Activated CD4-positive, alpha-beta T cell treated with anti-CD3 and anti-CD28 coated beads for 4 hours (primary cell): ENCODE measurements at places on chromosomes 2 and 18.
A peak's percentile ranks its signal among the peaks of the same experiment; 100 is the strongest.

- no peak for DNase-seq
Measured at GRCh38 chr2:121810959-121811853, 55.8 kb downstream of the TSN start.

- no peak for DNase-seq
Measured at GRCh38 chr2:31802711-31803110, 208.1 kb downstream of the MEMO1 start.

GRCh38 chr2:176502619-176503018, 233.4 kb downstream of the MTX2 start:
- no peak for DNase-seq

DNA sequence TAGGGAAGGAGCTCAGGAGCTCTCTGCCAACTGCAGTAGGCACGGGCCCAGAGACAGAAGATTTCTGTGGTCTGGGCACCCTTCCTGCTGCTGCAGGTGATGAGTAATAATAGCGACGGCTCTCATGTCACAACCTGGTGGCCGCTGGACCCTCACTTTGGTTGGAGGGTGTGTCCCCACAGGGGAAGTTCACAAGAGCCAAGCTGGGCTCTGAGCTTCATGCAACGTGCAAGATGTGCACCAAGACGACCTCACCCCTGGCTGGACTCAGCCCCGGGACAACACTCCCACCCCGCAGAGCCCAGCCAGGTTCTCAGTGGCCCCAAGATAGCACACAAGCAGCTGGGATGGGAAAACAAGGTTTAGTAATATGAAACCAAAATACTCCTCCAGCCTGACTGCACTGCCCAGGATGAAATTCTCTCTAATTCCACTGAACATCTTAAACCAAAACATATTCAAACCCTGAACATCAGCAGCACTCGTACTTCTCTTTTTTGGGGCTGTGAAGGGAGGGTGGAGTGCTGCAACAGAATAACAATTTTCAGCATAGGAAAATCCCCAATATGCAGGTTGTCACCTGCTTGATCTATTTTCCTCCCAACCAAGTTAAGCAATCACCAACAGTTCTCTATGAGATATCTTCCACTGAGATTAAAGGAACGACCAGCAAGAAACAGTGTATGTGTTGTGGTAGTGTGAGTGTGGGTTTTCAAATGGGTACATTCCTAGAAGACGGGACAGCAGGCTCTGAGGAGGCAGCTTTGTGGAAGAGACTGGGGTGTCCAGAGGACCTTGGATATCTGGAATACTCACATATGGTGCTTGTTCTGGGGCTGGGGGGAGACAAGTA, 26.5 kb downstream of the BCL2 start:
- no peak for DNase-seq

GRCh38 chr2:54469484-54470053, 13.4 kb downstream of the SPTBN1 start:
- DNase-seq, result no peak

GRCh38 chr2:121536347-121536746, 5.7 kb downstream of the RNU4ATAC start:
- DNase-seq, result no peak

GRCh38 chr2:96838345-96839292, 5.2 kb downstream of the ANKRD23 start:
- no peak for DNase-seq

DNA sequence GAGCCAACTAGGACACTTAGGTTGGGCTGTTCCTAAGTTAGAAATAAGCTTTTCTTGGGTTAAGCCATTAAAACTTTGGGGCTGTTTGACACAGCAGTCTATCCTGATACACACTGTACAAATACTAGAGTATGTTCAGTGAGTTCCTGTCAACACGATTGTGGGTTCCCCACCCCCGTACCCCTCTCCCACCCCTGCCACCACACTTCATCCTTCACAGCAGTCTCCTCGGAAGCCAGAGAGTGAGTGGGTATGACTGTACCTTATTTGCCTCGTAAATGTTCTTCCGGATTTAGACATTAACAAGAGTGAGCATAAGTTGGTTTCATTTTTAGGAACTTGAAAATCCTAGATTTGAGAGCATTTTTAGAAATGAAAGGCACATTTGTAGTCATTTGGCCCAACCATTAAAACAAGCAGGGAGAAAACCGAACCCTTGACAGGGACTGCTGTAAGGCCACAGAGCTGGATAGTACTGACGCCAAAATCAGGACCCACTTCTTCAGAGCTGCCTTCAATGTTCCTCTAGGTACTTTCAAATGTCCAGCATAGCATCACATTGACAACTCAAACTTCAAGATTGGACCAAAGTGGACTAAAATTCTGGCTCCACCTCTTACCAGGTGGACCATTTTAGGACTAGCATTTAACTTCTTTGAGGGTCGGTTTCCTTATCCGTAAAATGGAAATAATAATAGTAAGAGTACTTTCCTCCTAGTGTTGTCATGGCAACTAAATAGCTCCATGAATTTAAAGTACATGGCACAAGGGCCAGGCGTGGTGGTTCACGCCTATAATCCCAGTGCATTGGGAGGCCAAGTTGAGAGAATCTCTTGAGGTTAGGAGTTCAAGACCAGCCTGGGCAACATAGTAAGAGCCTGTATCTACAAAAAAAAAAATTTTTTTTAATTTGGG, 166.3 kb upstream of the SERTAD2 start:
- peak; percentile 60 for DNase-seq

- no peak for DNase-seq
Measured at GRCh38 chr2:132830321-132830827, 160.4 kb upstream of the LYPD1 start.

DNA sequence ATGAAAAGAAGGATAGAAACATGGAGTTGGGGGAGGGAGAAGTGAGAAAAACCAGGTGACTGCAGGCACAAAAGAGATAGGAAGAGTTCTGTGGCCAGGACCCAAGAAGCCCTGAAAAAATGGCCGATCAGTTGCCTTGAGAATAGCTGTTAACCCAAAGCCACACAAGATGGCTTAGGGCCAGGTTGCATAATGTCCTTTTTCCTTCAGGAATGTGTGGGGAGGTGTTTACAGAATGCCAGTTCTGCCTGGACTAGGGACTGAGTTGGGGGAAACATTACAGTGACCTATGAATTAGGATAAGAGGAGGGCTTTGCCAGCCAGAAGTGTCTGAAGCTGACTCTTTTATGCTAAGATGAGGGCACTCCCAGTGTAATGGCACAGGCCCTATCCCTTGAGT, 17.1 kb downstream of the FAM110C start:
- DNase-seq, result no peak

- no peak for DNase-seq
Measured at GRCh38 chr2:119423811-119424210, 7.8 kb upstream of the TMEM37 start.

DNA sequence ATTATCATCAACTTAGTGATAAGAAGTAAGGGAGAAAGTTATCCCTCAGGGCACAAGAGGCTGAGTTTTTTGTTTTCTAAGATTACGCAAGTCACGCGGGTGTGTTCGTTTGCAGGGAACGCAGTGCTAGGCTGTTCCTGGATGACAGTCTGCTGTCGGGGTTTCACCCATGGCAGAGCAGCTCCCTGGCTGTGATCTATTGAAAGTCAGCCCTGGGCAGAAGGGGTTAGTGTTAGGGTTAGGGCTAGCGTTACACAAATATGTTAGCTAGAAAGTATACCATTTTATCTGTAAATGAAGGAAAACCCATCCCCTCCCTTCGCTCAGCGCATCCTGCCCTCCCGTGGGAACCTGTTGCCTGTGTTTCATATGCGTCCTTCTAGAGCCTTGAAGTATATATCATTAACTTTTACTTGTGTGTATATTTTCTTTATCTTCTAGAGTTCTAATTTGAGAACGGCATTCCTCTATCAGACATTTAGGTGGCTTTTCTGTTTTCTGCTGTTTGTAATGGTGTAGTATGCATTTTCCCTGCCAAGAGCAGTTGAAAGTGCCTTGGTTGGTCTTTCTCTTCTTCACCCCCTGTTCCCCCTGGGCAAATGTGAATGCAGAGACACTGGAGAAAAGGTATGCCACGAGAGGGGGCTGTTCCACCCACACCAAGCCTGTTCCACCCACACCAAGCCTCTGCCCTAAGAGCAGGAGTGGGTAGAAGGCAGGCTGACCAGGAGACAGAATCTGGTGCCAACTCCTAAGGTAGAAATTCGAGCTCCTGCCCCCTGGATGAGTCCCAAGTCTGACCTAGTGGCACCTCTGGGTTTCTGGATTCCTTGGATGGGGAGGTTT, 47.0 kb downstream of the ARMC9 start:
- DNase-seq, result no peak

- DNase-seq, result no peak
Measured at GRCh38 chr2:13607139-13607538, 890.4 kb downstream of the TRIB2 start.

- peak; percentile 51 for DNase-seq
Measured at GRCh38 chr2:131105950-131106801, 1.0 kb downstream of the PLEKHB2 start.

DNA sequence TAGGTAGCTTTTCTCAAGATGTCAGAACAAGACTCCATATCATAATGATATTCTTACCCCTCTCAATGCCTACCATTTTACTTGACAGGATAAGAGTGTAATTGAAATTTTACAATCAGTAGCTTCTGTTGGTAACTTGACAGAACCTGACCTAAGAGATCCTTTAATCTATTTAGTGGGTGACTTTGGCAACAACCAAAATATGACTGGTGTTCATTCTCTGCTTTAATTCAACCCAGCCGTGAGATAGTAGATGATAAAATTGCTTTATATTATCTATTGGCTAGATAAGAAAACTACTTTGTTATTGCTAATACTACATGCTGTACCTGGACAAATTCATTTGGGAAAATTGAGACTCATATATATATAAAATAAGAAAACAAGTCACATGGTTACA, 770.2 kb upstream of the NXPH2 start:
- DNase-seq, result no peak

DNA sequence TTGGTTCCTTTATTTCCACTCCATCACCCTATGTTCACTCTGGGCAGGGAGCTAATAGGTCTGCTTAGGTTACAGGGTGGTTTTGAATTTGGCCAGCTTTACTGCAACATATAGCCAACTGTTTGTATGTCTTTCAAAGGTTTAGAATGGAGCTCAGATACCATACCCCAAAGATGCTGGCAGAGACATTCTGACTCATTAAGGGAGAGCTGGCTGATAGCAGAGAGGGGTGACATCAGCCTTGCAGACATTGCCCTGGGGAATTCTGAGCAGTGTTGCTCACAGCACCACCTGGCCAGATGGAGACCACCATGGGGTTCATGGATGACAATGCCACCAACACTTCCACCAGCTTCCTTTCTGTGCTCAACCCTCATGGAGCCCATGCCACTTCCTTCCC, 2.1 kb downstream of the PROKR1 start:
- no peak for DNase-seq

DNA sequence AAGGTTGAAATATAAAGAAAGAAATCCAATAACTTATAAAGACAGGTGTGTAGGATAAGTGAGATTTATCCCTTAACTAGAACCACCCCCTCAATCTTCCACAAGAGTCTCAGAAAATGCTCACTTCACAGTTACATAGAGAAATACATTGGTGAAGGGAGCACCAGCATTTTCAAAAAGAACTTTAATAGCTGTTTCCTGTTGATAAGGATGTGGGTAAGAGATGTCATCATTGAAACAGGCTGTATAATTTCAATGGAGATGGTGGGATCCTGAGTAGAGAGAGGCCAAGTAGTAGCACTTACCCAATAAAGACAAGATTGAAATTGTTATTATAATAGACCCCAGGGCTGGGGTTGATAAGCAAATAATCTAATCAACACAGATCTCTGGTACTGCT, 162.2 kb upstream of the TACR1 start:
- DNase-seq, result no peak

DNA sequence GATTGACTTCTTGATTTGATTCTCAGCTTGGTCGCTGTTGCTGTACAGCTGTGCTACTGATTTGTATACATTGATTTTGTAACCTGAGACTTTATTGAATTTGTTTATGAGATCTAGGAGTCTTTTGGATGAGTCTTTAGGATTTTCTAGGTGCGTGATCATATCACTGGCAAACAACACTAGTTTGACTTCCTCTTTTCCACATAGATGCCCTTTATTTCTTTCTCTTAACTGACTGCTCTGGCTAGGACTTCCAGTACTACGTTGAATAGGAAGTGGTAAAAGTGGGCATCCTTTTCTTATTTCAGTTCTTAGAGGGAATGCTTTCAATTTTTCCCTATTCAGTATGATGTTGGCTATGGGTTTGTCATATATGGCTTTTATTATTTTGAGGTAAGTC, 101.3 kb downstream of the OSBPL1A start:
- DNase-seq, result no peak

DNA sequence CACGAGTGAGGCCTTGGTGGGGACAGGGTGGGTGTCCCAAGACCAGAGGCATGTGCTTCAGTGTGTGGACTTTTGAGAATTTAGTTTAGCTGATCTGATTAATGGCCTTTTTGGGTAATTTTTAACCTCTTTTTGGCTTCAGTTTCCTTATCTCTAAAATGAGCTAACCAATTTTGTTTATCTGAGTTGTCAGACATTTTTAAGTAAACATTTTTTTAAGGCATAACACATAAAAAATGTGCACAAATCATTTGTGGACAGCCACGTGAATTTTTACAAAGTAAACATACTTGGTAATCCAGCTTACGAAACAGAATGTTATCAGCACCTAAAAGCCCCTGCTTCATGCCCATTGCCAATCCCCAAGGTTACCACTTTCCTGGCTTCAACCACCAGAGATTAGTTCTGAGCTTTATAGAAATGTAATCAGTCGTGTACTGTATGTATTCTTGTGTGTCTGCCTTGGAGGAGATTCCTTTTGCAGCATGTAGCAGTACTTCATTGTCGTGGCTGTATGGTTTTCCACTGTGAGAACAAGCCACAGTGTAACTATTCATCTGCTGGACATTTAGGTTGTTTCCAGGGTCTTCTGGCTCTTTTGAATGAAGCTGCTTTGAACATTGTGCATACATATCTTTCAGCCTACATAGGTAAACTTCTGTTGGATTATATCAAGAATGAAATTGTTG, 8.4 kb upstream of the INO80C start:
- DNase-seq, result no peak

DNA sequence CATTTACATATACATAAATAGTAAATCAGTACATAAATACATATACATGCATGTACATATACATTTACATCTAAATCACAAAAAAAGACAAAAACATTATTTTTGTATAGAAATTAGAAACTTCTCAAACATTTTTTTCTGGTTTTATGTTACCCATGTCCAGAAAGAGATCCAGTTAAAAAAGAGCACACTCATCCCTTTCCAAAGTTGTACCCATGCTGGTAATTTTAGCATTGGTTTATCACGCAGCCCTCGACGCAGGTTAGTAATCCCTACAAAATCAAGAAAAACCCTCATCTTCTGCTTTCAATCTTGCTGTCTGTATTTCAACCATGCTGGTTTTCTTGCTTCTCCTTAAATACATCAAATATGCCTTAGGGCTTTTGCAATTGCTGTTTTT, 10.5 kb downstream of the SCN9A start:
- no peak for DNase-seq

DNA sequence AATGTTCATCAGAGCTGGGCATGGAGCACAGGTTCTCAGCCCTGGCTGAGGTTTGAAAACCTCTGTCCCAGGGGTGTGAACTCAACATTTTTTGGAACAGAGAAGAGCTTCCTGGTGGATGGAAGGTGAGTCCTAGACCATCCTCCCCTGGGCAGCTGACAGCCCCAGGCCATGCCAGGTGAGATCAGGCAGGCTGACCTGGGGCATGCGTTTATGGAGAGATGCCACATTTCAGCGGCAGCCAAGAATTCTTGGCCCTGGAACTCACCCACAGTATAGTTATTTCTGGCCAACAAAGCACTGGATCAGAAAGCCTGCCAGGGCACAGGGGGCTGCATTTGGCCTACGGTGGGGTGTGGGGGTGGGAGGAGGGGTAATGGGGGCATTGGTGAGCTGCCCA, 83.8 kb downstream of the EDAR start:
- DNase-seq, result no peak
